ENCODE measurements at places on chromosomes 2 and 18. TPM values are rescaled to one million over a fixed set of nuclear protein-coding genes. Genes with fewer than 3 reads are reported as not detected.

DNA sequence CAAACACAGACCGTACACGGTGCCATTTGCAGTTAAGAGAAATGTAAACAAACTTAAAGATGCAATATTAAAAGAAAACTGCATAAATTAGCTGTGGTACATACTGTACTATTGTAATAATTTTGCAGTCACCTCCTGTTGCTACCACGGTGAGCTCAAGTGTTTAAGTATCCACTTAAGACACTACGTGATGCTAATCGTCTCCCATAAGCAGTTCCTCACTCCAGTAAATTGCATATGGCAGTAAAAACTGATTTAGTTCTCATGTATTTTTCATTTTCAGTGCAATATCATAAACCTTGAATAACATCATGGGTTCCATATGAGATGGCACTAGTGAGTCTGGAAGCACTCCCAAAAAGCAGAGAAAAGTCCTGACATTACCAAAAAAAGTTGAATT, 14.4 kb downstream of the CLEC4F start:
- DNase-seq, result no peak

DNA sequence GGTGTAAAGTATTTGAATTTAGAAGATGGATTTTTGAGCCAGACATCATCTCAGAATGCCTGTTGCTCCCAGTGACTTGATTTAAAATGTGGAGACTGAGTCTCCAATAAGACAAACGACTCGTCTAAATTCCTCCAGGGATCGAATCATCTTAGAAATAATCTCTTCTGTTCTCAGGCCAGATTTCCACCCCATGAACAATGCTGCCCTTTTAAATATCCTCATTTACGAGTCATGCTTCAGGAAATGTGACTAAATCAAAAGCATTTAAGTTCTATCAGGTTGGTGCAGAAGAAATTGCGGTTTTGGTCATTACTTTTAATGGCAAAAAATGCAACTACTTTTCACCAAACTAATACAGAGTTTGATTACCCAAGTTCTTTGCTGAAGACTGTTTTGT, 684.6 kb upstream of the SOX11 start:
- no peak for DNase-seq

GRCh38 chr2:190809139-190809764, 71.4 kb upstream of the GLS start:
- no peak for DNase-seq

DNA sequence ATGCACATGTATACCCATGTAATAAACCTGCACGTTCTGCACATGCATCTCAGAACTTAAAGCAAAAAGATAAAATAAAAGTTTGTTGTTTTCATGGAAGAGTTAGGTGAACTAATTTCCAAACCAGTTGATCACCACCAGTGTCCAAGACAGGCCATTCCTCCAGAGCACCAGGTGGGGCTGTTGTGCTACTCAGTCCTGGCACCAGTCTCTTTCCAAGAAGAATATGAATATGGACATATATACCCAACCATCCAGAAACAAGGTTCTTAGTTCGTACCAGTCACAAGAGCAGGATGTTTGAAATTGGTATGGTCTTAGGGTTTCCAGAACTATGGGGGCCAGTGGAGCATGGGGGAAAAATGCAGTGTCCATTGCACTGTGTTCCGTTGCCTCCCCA, 17.2 kb upstream of the TNP1 start:
- DNase-seq, result no peak

DNA sequence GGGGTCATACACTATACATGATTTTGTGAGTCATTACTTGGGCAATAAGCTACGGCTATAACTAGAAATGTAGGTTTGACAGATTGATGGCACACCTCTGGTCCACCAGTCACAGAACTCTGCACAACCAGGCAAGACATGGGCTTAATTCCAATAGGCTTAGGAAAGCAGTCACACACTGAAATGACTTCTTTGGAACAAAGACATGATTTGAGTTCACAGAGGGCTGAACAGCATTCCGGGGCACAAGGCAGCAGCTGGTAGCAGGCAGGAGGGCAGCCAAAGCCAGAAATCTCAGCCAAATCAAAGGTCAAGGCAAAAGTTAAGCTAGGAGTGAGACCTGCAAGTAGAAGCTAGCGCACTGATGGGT, 27.4 kb downstream of the FABP1 start:
- no peak for DNase-seq

Gene GCG
- not detected for polyA plus RNA-seq

Gene HPCAL1
- polyA plus RNA-seq, result 22.9 TPM

Gene POU3F3
- 99.5 TPM for polyA plus RNA-seq
